ENCODE measurements at places on chromosomes 11 and 22. TPM values are rescaled to one million over a fixed set of nuclear protein-coding genes. Genes with fewer than 3 reads are reported as not detected.
A peak's percentile ranks its signal among the peaks of the same experiment; 100 is the strongest.

DNA sequence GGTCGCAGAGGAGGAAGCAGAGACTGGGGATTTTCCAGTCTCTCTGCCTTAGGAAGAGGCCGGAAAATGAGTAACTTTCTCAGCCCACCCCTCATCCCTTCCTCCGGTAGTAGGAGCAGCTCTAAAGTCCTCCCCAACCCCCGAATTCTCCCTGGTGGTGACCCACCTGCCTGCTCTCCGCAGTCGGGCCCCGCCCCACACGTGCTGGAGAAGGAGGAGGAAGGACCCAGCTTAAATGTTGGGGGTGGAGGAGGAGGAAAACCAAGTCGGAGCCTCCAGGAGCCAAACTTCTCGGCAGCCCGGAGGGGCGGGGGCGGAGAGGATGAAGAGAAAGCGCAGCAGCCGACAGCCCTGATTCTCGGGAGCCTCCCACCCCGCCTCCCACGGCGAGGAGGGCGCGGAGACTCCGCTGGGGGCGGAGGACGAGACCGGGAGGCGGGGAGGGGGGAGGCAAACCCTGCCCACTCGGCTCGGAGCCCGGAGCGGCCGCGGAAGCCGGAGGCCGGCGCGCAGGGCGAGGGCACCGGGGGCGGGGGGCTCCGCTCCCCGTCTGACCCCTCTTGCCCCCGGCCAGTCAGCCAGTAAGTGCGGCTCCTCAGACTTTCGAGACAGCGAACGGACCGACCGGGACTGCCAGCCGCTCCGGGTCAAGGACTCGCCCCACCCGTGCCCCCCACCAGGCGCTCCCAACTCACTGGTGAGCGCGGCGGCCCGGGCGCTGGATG lies at the start of gene TPBGL:
Gene TPBGL (plus strand): TSS at position 464 of the 725 bp plus-strand sequence. CDS start 276 bp downstream, outside the sequence.
- DNase-seq: no peak

- no peak for DNase-seq
Measured at GRCh38 chr11:2534134-2534956, 89.5 kb downstream of the KCNQ1 start.

DNA sequence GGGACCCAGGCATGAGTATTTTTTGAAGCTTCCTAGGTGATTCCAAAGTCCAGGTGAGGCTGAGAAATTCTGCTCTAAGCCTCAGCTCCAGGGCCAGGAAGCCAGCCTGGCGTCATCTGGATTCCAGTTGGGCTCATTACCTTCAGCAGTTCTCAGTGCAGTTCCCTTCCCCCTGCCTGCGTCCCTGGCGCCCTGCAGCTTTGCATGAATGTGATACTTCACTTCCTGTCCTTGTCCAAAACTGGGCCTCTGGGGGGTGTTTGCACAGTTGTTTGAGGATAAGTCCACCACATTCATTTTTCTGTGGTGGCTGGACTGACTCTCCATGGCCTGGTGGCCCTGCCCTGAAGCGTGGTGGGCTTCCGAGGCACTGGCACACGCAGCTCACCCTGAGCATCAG lies 98.1 kb downstream of the TENM4 start:
- no peak for DNase-seq

DNA sequence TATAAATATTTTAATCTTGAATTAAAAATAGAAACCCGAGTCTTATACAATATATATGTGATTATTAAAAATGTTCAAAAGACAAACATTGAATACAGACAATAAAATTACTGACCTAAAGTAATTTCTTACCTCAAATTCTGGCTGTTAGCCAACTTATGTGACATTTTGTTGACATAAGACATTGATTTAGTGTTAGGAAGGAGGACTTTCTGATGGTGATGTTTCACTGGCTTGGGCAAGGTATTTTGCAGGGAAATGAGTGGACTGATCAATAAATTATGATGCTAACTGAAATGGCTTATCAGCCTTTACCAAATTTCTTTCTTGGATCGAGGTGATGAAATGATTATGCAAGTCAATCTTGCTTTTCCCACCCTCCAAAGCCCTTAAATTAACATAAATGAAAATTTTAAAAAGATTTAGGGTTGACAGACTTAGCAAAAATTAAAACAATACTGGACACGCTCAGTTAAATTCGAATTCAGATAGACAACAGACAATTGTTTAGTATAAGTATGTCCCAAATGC lies 33.2 kb upstream of the FZD4 start:
- no peak for DNase-seq

DNA sequence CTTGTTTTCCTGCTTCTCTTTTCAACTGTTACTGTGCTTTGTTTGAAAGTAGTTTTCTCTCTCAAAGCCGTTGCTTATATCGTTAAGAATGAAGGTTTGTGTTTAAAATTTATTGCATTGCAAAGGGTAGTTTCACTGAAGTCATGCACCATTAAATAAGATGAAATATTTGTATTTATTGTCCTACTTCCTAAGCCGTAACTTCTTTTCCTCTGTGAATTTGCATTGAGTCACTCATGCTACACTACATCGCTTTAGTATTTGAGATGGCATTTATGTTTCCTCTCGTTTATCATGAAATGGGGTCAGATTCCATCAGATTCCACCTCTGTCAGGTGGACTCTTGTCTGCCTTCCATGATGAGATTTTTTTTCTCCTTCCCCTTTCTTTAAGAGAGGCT lies 65.8 kb upstream of the RASSF10 start:
- no peak for DNase-seq

DNA sequence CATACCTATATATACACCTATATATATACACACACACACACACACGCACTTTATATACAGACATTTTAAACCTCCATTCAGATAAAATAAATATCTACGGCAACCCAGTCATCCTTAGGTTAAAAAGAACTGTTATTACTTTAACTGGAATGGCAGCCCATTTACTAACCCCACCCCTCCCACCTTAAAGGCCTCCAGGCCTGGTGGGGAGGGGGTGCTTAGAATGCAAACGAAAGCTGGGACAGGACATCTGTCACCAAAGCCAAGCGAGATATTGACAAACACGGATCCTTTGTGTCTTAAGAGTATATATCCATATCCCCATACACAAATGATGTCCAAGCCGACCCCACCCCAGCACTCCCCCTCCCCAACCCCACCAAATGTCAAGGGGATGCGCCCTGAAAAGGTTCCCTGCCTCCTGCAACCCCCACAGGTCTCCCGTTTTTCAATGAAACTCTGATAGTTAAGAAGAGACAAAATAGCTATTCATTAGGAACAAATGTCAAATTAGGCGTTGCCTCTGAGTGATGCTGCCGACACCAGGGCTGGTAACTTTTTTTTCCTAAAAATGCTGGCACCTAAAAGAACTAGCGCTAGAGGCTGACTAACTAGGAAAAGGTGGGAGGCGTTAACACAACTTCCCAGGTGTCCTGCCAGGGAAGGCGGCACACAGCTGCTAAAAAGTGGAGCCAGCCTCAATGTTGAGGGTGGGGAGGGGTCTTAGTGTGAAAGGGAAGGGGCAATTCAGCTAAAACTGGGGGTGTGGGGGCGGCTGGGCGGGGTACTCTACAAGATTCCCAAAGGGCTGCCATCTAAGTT lies 5.6 kb downstream of the MN1 start:
- DNase-seq: no peak

DNA sequence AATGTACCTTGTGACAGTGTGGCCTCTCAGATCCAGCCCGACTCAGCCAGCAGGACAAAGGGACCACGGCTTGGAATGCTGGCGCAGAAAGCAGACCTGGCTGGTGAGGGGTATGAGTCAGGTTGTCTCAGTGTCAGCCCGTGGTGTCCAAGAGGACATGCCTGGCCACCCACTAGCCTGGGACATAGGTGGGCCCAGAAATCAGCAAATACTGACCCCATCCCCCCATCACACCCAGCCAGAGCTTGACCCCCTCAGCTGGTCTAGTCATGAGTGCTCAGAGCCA lies 4.5 kb downstream of the BANF1 start:
- no peak for DNase-seq

DNA sequence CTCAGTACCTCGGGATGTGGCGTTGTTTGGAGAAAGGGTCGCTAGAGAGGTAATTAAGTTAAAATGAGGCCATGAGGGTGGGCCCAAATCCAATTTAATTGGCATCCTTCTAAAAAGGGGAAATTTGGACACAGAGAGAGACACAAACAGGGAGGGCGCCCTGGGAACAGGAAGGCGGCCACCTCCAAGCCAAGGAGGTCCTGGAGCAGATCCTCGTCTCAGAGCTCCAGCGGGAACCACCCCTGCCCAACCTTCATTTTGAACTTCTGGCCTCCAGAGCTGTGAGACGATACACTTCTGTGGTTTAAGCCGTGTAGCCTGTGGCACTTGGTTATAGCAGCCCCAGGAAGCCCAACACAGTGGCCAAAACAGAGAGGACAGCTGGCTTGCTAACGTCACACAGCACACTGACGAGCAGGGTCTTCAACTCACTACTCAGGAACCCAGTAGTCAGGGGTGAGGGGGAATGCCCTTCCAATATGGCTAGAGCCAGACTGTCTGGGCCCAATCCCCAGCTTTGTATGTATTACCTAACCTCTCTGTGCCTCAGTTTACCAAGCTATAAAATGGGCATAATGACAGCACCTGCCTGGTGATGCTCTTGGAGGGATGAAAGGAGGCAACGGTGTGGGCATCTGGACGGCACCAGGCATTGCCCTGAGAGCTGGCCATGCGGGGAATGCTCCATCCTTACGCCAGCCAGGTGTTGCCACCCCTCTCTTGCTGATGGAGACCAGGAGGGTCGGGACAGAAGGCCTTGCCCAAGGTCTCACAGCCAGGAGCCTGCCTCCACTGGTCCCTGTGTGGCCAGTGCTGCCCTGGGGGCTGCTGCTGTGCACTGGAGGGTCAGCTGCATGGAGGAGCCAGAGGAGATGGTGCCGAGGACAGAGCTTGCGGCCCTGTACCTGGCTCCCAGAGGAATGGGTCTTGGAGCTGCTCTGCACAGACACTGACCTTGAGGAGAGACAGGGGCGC lies 53.3 kb upstream of the LINC01488 start:
- no peak for DNase-seq

- no peak for DNase-seq
Measured at GRCh38 chr22:35148866-35149548, 83.0 kb downstream of the ISX start.

DNA sequence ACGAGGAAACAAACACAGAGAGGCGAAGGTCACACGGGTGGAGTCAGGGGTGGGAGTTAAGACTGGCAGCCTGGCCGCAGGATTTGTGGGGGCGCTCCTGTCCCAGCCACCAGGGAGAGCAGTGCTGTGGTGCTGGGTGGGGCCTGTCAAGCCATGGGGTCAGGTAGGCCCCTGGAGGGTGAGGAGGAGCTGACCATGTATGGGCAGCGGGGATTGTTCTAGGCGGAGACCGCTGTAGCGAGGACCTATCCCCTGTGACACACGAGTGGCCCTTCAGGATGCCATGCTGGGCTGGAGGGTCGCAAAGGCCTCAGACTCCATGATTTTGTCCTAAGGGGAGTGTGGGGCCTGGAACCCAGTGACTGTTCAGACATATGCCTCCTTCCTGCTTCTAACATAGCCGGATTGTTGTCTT lies 1.6 kb upstream of the RPS19BP1 start:
- no peak for DNase-seq

- no peak for DNase-seq
Measured at GRCh38 chr11:87038235-87038977, 672 bp downstream of the TMEM135 start.

DNA sequence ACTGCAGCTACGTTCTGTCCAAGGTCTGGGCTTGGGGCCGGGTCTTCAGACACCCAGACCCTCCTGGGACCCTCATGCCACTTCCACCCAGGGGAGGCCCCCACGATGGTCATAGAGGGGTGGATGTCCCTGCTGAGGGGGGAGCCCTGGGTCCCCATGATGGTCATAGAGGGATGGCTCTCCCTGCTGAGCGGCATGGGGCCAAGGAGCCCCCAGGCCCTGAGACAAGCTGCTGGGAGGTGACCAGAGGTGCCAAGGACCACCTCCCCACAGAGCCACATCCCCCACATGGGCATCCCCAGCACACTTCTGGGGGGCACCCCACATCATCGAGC lies 7.2 kb downstream of the MUC5B start:
- DNase-seq: no peak

DNA sequence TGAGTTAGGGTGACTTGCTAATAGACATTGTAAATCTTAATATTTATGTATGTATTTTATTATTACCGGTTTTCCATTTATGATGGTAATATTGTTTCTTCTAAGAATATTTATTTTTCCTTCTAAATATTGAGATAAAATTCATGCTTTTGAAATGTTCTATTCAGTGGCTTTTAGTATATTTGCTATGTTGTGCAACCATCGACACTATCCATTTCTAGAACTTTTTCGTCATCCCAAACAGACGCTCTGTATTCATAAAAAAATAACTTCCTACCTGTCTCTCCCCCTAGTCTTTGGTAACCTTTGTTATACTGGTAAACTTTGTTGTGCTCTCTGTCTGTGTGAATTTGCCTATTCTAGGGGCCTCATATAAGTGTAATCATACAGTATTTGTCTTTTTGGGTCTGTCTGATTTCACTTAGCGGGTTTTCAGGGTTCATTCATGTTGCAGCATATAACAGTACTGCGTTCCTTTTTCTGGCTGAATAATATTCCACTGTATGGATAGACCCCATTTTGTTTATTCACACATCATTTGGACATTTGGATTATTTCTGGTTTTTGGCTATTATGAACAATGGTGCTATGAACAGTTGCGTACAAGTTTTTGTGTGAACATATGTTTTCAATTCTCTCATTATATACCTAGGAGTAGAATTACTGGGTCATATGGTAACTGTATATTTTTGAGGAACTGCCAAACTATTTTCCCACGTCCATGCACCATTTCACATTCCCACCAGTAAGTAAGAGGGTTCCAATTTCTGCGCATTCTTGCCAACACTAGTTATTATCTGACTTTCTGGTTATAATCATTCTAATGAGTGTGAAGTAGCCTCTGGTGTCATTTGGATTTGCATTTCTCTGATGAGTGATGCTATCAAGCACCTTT lies 15.9 kb downstream of the NEAT1 start:
- no peak for DNase-seq

GRCh38 chr11:92790366-92790765 lies 179.1 kb upstream of the MTNR1B start:
- no peak for DNase-seq

- no peak for DNase-seq
Measured at GRCh38 chr11:9972989-9973388, 309.1 kb downstream of the SWAP70 start.

GRCh38 chr11:13884158-13884799 lies 78.2 kb upstream of the SPON1 start:
- DNase-seq: no peak

GRCh38 chr11:64027651-64028397 lies 7.9 kb upstream of the FLRT1 start:
- DNase-seq: no peak

- DNase-seq: peak; percentile 93
Measured at GRCh38 chr22:36156515-36157419, 3.8 kb downstream of the APOL3 start.

GRCh38 chr11:20207781-20208621 lies 47.7 kb upstream of the DBX1 start:
- DNase-seq: no peak

The PDGFD gene
- total RNA-seq: 27.8 TPM

The DMC1 gene
- 0.82 TPM for total RNA-seq

The LMO2 gene
- 4.6 TPM for total RNA-seq

The HEPACAM gene
- total RNA-seq: 0.83 TPM

The ARVCF gene
- total RNA-seq: 35.8 TPM

The BIRC3 gene
- total RNA-seq: 3.6 TPM

The SERPING1 gene
- total RNA-seq: 851 TPM

The SLC22A6 gene
- not detected for total RNA-seq

The MN1 gene
- 13.0 TPM for total RNA-seq

The TMPRSS13 gene
- total RNA-seq: not detected

The ZP1 gene
- total RNA-seq: not detected

The RPS6KA4 gene
- 11.4 TPM for total RNA-seq

The IGSF22 gene
- not detected for total RNA-seq

The PANX2 gene
- 0.67 TPM for total RNA-seq

The NUP160 gene
- 11.7 TPM for total RNA-seq

The RTN4R gene
- total RNA-seq: 1.0 TPM

The ESAM gene
- total RNA-seq: 64.6 TPM

The SSTR3 gene
- total RNA-seq: not detected

The MFRP gene
- not detected for total RNA-seq

The PDE2A gene
- total RNA-seq: 34.2 TPM
